ENCODE measurements at places on chromosomes 3 and 15.

GRCh38 chr15:74293021-74293810, 57.1 kb downstream of the CCDC33 start:
- no peak for DNase-seq

DNA sequence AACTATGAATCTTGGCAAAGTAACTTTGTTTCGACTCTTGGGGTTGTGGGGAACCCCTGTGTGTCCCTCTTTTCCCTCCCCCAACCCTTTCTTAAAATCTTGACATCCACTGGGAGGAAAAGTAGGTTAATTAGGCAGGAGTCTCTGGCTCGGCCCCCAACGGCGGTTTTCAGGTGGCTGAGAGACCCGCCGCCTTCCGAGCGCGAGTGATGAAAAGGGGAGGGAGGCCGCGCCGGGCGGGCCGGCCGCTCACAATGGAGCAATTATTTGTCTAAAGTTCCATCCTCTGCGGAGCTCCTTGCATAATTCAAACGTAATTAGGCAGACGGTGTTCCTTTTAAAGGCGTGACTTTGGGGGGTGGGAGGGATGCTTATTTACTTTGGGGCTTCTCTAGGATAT, 51.7 kb downstream of the ZIC4 start:
- no peak for DNase-seq

- no peak for DNase-seq
Observed at GRCh38 chr3:123792473-123793201, 91.5 kb downstream of the MYLK start.

- no peak for DNase-seq
Observed at GRCh38 chr3:12638105-12638504, 25.8 kb downstream of the RAF1 start.

- no peak for DNase-seq
Observed at GRCh38 chr3:9028134-9028533, 64.9 kb upstream of the RAD18 start.

- DNase-seq = no peak
Observed at GRCh38 chr3:138065949-138066348, 49.5 kb downstream of the DZIP1L start.

DNA sequence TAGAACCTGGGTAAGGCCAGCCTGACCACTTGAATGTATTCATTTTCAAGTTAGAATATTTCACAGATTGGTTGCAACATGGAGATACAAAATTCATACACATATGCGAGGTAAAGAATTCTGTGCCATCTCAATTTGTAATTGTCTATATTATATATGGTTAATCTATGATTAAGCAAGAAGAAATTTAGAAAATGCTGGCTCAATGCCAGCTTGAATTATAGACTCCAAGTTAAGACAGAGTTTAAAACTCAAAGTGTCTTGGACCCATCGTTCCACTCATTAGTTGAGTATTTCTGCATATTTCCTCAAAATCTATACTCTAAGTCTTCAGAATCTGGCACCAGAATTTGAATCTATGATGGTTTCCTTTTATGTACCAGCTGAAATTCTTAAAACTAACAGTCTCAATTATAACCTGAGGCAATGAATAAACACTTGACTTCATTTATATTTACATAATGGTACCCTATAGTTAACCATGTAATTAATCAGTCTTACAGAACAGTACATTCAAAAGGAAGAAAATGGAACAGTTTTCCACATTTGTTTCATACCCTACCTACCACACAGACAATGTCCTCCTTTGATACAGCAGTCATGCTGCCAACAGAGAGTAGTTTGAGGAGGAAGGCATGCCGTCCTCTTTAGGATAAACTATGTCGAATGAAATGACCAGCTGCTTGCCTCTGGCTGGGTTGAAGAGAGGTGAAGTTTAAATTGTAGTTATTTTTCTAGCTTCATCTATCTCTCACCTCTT, 95.7 kb downstream of the CD47 start:
- DNase-seq = no peak

DNA sequence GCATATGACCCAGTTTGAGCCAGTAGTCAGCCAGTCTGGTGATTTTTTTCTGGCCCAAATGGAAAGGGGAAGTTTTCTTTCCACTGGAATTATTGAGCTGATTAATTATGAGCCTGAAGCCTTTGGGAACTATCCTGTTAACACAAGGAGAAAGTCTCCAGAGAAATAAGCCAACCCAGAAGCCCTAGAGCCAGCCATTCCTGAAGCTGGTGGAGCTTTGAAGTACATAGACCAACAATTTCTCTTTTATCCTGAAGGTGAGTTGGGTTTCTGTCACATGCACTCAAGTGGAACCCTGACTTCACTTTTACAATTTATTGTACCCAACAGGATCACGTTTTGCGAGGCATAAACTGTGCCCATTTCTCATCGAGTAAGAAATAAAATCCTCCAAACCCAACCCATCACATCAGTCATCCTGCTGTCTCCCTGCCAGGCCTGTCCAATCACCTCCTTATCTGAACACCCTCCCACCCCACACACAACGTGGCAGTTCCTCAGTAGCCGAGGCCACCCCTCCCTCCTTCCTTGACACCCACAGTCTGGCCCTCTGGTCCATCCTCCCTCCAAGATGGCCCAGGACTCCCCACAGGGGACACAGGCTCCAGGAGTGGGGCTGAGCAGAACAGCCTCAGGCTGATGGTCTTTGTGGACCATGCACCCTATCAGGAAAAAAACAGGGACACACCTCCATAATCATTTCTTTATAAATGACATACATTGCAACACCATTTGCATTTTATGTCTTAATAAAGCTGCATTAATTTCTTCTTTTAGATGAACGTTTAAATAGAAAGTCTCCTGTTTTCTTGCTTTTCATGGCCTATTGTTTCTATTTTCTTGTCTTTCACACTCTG, 55.7 kb upstream of the GATA2 start:
- DNase-seq = no peak

- no peak for DNase-seq
Observed at GRCh38 chr3:131972091-131972490, 62.7 kb downstream of the CPNE4 start.

DNA sequence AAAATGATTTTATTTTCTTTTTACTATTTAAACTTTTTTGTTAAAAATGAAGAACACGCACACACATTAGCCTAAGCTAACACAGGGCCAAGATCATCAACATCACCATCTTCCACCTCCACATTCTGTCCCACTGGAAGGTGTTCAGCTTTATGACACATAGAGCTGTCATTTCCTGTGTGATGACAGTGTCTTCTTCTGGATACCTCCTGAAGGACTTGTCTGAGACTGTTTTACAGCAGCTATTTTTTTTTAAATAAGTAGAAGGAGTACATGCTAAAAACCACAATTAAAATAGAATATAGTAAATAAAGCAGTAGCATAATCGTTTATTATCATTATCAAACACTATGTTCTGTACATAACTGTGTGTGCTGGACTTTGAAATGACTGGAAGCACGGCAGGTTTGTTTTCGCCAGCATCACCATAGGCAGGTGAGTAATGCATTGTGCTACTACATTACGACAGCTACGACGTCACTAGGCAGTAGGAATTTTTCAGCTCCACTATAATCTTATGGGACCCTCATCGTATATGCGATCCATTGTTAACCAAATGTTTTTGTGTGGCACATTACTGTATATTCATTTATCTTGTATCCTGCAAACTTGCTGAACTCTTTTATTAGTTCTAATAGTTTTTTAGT, 72.8 kb downstream of the KLF15 start:
- no peak for DNase-seq
